CD4-positive, alpha-beta T cell treated with Interferon alpha-2 for 1 hour (primary cell): ENCODE measurements at places on chromosomes 4 and X.

GRCh38 chr4:158182736-158183135 lies 9.9 kb upstream of the GASK1B start:
- DNase-seq, result no peak

DNA sequence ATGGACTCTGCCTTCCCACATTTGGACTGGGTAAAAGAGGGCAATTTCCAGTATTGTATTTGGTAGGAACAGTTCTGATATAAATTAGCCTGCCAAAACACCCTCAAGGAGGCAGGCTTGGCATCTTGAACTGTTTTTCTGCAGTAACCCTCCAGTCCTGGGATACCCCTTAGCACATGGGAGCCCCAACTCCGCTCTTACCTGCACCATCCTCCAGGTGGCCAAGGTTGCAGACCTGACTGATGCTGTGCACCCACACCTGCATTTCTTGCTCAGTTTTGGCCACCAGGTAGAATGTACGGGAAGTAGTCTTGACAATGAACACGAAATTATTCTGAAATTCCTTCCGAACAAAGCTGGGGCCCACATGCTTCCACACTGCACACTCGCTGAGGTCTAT lies 35.1 kb downstream of the GAB3 start:
- no peak for DNase-seq

DNA sequence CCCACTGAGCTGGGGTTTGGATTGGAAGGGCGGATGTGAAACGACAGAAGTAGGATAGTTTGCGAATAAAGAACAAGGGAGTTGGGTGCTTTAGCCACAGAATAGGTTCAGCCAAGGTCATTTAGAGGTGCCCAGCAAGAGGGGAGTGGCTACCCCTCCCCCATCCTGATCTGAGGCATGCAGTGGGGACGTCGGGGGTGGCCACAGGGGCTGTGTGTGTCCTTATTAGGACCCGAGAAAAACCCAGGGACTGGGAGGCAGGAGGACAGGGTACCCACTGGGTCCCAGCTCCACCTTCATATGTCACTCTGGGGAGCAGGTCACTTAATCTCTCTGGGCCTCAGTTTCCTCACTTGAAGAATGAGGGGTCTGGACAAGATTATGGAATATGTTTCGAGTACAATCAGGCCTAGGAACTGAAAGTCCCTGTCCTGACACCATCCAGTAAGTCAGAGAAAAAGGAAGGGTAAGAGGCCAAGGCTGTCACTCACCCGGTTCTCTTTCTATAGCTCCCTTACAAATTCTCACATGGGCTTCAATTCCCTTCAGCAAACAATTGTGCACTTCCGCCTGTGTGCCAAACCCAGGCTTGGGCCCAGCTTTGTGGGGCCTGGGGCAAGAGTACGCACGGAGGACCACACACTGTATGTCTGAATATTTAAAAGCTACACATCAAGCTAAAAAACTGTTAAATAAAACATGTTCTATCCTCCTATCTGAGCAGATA lies 4.2 kb upstream of the NYX start:
- DNase-seq, result no peak

GRCh38 chr4:15427161-15427560 lies 672 bp upstream of the C1QTNF7 start:
- no peak for DNase-seq

GRCh38 chr4:86939729-86940575 lies 5.1 kb downstream of the AFF1 start:
- peak; percentile 14 for DNase-seq

- no peak for DNase-seq
These were observed 434.6 kb downstream of the PCDH11X start for GRCh38 chrX:92213786-92214185.
